ENCODE measurements at places on chromosomes 4 and X. TPM values are rescaled to one million over a fixed set of nuclear protein-coding genes. Genes with fewer than 3 reads are reported as not detected.

DNA sequence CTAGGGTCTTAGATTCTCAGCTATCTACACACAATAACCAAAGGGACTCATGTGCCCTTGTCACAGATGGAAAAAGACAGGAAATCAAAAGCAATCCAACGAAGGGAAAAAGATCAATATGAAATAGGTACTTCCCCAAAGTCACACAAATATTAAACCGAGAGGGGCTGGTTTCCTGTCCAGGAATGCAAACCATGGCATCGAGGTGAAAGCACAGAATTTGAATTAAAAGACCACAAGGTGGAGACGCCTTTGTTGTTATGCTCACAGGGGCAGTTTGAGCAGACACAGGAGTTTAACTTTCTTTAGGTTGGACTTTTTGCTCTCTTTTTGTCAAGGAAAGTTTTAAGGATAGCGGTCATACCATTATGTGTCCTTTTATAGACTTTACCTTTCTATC, 14.3 kb downstream of the H2BW1 start:
- no peak for DNase-seq

- DNase-seq: no peak
These were observed 24.4 kb downstream of the ENOX2 start for GRCh38 chrX:130878350-130879341.

GRCh38 chrX:45623266-45623665, 422.6 kb upstream of the DIPK2B start:
- no peak for DNase-seq

DNA sequence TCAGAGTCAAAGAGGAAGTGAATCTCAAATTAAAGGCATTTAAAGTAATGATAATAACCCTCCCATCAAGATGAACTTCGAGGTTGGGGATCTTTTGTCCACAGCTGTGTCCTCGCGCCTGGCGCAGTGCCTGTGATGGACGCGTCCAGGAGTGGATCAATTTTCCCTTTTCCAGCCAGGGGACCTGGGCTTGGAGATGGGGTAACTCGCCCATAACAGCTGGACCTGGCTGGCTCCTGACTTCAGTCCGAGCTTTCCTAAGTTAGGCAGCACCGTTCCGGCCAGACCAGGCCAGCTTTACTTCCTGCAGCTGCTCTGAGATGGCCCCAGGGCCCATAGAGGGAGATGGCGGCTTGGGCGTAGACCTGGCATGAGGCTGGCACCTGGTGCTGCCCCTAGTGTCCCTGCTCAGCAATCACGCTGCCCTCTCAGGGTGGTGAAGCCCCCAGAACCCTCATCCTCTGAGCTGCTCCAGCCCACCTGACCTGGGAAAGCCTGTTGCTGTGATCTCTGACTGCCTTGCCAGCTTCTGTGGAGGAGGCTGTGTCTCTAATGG, 23.9 kb downstream of the ADRA2C start:
- no peak for DNase-seq

The ZCCHC13 gene
- not detected for total RNA-seq

The MND1 gene
- not detected for total RNA-seq
